Activated CD4-positive, alpha-beta T cell treated with anti-CD3 and anti-CD28 coated beads for 36 hours (primary cell): ENCODE measurements at places on chromosomes 13 and 19. TPM values are rescaled to one million over a fixed set of nuclear protein-coding genes. Genes with fewer than 3 reads are reported as not detected.

Gene ZNF841
- 20.3 TPM for total RNA-seq

Gene CD79A
- total RNA-seq: 4.0 TPM

Gene ZNF805
- total RNA-seq: 6.4 TPM

Gene ZSCAN22
- total RNA-seq: 3.8 TPM

Gene PCSK4
- 3.9 TPM for total RNA-seq

Gene CADM4
- total RNA-seq: 0.61 TPM

DNA sequence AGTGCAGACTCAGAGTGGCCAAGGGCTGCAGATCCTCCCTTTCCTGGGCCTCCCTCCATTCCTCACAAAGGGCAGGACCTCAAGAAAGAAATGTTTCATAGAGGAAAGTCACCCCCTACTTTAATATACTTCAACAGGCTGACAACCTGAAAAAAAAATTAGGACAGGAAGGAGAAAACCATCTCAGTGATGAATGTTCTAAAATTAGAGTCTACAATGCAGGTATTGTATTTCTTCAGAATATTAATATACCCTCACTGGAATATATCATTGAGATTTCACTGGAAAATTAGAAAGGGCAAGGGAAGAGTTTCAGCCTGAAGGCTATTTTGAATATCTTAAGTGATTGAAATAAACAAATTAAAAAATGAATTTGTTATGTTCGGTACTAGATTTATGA, 176.9 kb downstream of the DNAJC15 start:
- H3K27ac ChIP-seq: no peak overlapping the region
- no peak for DNase-seq
- H3K36me3 ChIP-seq: no peaks in the 10 kb centered on the region
- H3K4me3 ChIP-seq: no peak overlapping the region

GRCh38 chr13:80235967-80236302, 105.0 kb downstream of the SPRY2 start:
- H3K36me3 ChIP-seq: no peaks in the 10 kb centered on the region
- no peak overlapping the region for H3K27ac ChIP-seq
- no peak for DNase-seq
- H3K4me3 ChIP-seq: no peak overlapping the region
- H3K4me1 ChIP-seq: no peaks in the 10 kb centered on the region

DNA sequence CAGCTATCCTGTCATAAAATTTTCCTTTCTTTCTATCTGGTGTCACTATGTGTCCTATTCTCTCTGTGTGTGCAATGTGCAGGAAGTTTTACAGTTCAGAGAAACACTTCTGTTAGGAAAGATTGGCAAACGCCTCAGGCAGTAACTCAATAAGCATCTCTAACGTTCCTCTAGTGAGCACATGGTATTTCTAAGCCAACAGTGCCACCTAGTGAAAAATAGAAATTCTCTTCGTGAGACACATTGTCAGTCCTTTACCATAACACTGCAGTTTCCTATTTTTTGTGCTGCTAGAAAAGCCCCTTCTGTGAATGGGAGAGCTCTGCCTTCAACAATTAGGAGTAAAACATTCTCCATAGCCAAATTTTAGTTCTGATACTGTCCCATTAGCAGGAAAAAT, 50.7 kb downstream of the ZNF723 start:
- no peaks in the 10 kb centered on the region for H3K4me1 ChIP-seq
- no peak for DNase-seq
- no peak overlapping the region for H3K27ac ChIP-seq
- no peak overlapping the region for H3K4me3 ChIP-seq
- H3K36me3 ChIP-seq: no peaks in the 10 kb centered on the region

DNA sequence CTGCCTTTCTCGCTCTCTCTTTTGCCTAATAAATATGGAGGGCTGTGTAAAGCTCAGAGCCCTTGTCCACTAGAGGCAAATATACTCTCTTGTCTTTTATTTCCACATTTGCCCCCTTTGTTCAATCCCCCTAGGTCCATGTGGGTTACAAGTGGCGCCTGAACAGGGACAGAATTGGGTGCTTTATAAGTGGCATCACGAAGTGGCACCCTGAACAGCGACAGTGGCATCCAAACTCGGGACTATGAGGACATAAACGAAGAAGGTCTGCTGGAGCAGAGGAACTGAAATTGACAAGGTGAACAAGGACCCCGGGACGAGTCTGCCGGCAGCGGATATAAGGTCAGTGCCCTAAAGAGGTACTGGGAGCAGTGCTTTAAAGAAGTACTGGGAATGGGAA, 4.3 kb upstream of the ZNF610 start:
- H3K36me3 ChIP-seq: peaks cover 23% of the 10 kb centered on the region
- no peak for DNase-seq
- no peak overlapping the region for H3K4me3 ChIP-seq
- peaks cover 2% of the 10 kb centered on the region for H3K4me1 ChIP-seq
- no peak overlapping the region for H3K27ac ChIP-seq

GRCh38 chr19:4473763-4474513, 1.8 kb downstream of the HDGFL2 start:
- peaks cover 21% of the 10 kb centered on the region for H3K4me1 ChIP-seq
- no peak for DNase-seq
- H3K27me3 ChIP-seq: no peaks in the 10 kb centered on the region

GRCh38 chr13:107450931-107451330, 764.4 kb downstream of the LIG4 start:
- H3K4me1 ChIP-seq: no peaks in the 10 kb centered on the region
- no peaks in the 10 kb centered on the region for H3K36me3 ChIP-seq
- no peak overlapping the region for H3K27ac ChIP-seq
- DNase-seq: peak; percentile 6

- no peak overlapping the region for H3K27ac ChIP-seq
- no peak for DNase-seq
- no peak overlapping the region for H3K4me3 ChIP-seq
- H3K36me3 ChIP-seq: no peaks in the 10 kb centered on the region
Observed at GRCh38 chr19:48081106-48081505, 29.5 kb downstream of the PLA2G4C start.

DNA sequence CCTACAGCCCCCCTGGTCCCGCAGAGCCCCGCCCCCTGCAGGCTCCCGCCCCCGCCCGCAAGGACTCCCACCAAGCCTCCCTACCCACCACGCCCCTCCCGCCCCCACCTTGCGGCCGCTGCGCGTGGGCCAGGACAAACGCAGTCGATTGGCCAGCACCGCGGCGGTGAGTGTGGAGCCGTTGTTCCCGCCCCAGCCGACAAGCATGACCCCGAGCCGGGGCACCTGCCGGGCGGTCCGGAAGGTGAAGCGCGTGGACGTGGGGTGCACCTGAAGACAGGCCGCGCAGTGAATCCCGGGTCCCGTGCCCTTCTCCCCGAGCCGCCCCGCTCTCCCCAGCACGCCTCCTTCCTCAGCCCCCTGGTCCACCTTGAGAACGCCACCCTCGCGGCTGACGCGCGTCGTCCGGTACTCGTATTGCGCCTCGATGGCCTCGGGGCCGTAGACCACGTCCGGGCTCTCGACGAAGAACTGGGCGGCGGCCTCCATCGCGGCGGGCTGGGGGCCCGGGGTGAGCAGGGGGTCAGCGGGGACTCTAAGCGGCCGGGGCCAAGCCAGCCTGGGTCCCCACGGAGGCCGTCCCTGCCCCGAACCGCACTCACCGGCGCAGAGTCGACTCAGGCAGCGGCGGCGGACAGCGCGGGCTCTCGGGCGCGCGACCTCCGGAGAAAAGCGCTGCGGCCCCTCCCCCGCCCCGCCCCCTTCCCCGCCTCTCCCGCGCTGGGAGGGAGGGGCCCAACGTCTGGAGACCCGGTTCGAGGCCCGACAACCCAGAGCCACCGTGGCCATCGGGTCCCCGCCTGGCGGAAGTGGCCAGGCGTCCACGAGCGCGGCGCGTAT, at the start of gene ISYNA1:
TSS of gene ISYNA1 (minus strand) at position 643 of the 840 bp plus-strand sequence. CDS start at position 489, 154 bp downstream.
- H3K27me3 ChIP-seq: no peaks in the 10 kb centered on the region
- no peak within 1 kb of the TSS for H3K27ac ChIP-seq
- H3K4me3 ChIP-seq: peak within 1 kb of the TSS; percentile 63
- DNase-seq: peak; percentile 65

DNA sequence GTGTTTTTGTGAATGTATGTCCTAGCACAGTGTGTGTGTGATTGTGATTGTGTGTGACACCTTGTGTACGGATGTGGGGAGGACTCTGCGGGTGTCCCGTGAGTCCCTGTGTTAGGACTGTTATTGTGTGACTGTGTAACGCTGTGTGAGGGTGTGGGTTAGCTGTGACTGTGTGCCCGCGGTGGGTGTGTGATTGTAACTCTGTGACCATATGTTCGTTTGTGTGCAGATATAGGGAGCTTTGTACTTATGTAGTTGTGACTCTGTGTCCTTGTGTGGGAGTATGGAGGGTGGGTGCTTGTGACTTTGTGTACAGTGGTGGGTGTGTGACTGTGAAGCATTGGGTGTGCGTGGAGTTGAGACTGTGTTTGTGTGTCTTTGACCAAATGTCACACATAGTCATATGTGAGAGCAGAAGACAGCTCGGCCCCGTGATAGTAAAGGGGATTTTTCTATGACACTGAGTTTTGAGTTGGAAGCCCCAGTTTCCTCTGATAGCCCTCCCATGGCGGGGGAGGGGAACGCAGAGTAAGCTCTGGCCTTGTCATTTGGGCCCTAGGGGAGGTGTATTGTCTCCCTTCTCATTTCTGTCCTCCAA, 949 bp upstream of the ZNF260 start:
- H3K27me3 ChIP-seq: no peaks in the 10 kb centered on the region
- H3K27ac ChIP-seq: peak overlapping the region; percentile 96
- peaks cover 63% of the 10 kb centered on the region for H3K36me3 ChIP-seq
- peak overlapping the region; percentile 87 for H3K4me3 ChIP-seq
- DNase-seq: peak; percentile 69

DNA sequence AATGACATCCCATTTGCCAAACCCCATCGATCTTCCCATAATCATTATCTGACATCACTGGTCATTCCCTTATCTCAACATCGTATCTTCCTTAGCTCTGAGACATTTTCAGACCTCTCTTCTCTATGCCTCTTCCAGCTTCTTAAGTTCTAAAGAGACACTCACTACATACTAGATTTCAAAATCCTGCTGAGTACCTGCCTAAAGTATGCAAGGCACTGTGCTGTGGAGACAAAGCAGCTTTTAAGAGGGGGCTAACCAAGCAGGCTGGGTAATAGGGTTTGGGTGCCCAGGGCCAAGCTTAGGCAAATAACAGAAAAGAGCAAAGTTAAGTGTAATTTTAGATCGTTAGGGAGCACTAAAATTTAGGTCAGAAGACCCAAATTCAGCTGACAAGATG, 3.4 kb upstream of the POMP start:
- H3K4me3 ChIP-seq: no peak overlapping the region
- DNase-seq: no peak
- no peaks in the 10 kb centered on the region for H3K27me3 ChIP-seq
- H3K4me1 ChIP-seq: peaks cover 54% of the 10 kb centered on the region
- H3K36me3 ChIP-seq: peaks cover 37% of the 10 kb centered on the region

GRCh38 chr19:1905863-1906375, 720 bp downstream of the ADAT3 start:
- H3K36me3 ChIP-seq: peaks cover 7% of the 10 kb centered on the region
- H3K27me3 ChIP-seq: no peaks in the 10 kb centered on the region
- peak overlapping the region; percentile 84 for H3K4me3 ChIP-seq
- peaks cover 47% of the 10 kb centered on the region for H3K4me1 ChIP-seq
- peak overlapping the region; percentile 82 for H3K27ac ChIP-seq

GRCh38 chr19:50632151-50632835, 7.4 kb downstream of the SYT3 start:
- H3K27ac ChIP-seq: no peak overlapping the region
- H3K36me3 ChIP-seq: no peaks in the 10 kb centered on the region
- H3K4me3 ChIP-seq: no peak overlapping the region
- peaks cover 24% of the 10 kb centered on the region for H3K27me3 ChIP-seq
- no peaks in the 10 kb centered on the region for H3K4me1 ChIP-seq

GRCh38 chr19:14536926-14537692, 7.7 kb downstream of the TECR start:
- no peaks in the 10 kb centered on the region for H3K27me3 ChIP-seq
- H3K36me3 ChIP-seq: peaks cover 6% of the 10 kb centered on the region
- peak; percentile 83 for DNase-seq
- H3K4me1 ChIP-seq: peaks cover 47% of the 10 kb centered on the region
- no peak overlapping the region for H3K4me3 ChIP-seq

- peak overlapping the region; percentile 91 for H3K27ac ChIP-seq
- H3K4me3 ChIP-seq: peak overlapping the region; percentile 57
- H3K27me3 ChIP-seq: no peaks in the 10 kb centered on the region
- H3K36me3 ChIP-seq: peaks cover 52% of the 10 kb centered on the region
- peak; percentile 83 for DNase-seq
Observed at GRCh38 chr19:42199440-42200115, 17.9 kb downstream of the DEDD2 start.

DNA sequence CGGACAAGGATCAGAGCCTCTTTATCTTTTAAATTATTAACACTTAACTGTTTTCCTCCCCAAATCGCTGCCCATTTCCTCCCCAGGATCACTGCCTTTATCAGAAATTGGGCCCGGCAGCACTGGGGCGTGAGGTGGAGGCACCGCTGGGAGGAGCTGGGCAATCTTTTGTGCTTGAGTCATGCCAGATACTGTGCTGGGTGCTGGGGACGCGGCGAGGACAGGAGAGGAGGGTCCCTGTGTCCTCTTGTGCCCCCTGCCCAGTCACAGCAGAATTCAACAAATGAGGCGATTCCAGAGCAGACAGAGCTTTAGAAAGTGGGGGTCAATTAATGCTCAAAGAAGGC, 347.8 kb downstream of the ZNF536 start:
- no peak overlapping the region for H3K27ac ChIP-seq
- DNase-seq: no peak
- H3K27me3 ChIP-seq: peaks cover 20% of the 10 kb centered on the region
- no peaks in the 10 kb centered on the region for H3K4me1 ChIP-seq

- peaks cover 64% of the 10 kb centered on the region for H3K27me3 ChIP-seq
- H3K36me3 ChIP-seq: peaks cover 13% of the 10 kb centered on the region
- peaks cover 44% of the 10 kb centered on the region for H3K4me1 ChIP-seq
- DNase-seq: peak; percentile 7
- H3K4me3 ChIP-seq: peak overlapping the region; percentile 47
Observed at GRCh38 chr13:57629391-57629804, 2.1 kb upstream of the PCDH17 start.

DNA sequence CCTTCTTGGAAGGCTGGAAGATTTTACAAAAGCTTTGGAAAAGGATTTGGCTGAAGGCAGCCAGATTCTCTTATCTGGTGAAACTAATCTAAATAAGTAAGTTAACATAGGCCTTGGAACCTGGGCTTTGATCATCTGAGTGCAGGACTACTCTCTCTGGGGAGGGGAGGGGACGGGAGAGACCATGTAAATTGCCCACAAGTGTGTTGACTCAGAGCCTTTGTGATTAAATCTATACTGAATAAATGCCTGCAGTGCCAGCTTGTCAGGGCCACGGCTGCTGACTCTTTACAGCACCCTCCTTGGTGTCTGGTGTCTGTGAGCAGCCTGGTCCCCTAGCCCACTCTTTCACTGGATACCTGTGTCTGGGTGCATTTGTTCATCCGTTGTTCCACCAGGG, 251.4 kb downstream of the ITGBL1 start:
- H3K4me3 ChIP-seq: no peak overlapping the region
- H3K27ac ChIP-seq: no peak overlapping the region
- no peak for DNase-seq

DNA sequence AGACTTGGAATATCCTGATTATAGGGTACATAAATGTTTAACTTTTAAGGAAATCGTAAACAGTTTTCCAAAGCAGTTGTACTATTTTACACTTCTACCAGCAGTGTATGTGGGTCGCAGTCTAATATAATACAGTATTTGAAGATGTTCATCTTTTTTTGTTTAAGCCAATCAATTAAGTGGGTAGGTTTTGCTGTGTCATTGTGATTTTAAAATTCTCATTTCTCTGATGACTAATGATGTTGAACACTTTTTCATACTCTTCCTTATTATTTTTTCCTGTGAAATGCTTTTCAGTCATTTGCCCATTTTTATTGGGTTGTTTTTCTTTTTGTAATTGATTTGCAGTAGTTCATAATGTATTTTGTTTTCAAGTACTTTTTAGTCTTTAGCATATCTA, 2689.7 kb downstream of the PCDH9 start:
- H3K36me3 ChIP-seq: no peaks in the 10 kb centered on the region
- no peaks in the 10 kb centered on the region for H3K27me3 ChIP-seq
- no peaks in the 10 kb centered on the region for H3K4me1 ChIP-seq
- H3K27ac ChIP-seq: no peak overlapping the region
- no peak for DNase-seq
- no peak overlapping the region for H3K4me3 ChIP-seq
